ENCODE measurements at places on chromosomes 7 and 10. TPM values are rescaled to one million over a fixed set of nuclear protein-coding genes. Genes with fewer than 3 reads are reported as not detected.

DNA sequence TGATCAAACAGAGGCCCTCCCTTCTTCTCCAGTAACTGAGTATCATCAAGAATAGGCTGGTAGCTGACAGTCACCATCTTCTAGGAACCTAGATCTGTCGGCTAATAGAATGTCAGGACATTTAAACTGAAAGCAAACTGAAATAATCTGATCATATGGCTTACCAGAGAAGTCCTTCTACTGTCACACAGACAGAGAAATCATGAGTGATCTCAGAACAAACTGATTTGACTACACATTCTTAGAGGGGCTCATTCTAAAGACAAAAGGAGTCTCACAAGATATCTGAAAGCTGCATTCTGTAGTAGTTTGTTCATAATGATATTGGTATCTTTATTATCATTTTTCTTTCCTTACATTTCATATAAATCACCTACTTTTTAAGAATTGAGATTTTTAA lies 130.9 kb upstream of the ADCY1 start:
- no peaks in the 10 kb centered on the region for H3K36me3 ChIP-seq
- H3K27me3 ChIP-seq: no peaks in the 10 kb centered on the region
- DNase-seq: no peak
- H3K4me1 ChIP-seq: no peaks in the 10 kb centered on the region
- no peak overlapping the region for H3K4me3 ChIP-seq

- no peak overlapping the region for H3K27ac ChIP-seq
- H3K27me3 ChIP-seq: no peaks in the 10 kb centered on the region
- H3K4me1 ChIP-seq: peaks cover 40% of the 10 kb centered on the region
- no peak overlapping the region for H3K4me3 ChIP-seq
- no peak for DNase-seq
Measured at GRCh38 chr7:5613607-5614006, 167.9 kb downstream of the RNF216 start.

- no peak for DNase-seq
- H3K36me3 ChIP-seq: peaks cover 2% of the 10 kb centered on the region
- H3K27ac ChIP-seq: no peak overlapping the region
- H3K4me1 ChIP-seq: no peaks in the 10 kb centered on the region
Measured at GRCh38 chr7:39666562-39666961, 43.2 kb downstream of the RALA start.

The EBF3 gene
- 33.6 TPM for total RNA-seq

GRCh38 chr7:103418241-103418640 lies 27.8 kb downstream of the SLC26A5 start:
- no peaks in the 10 kb centered on the region for H3K27me3 ChIP-seq
- no peak overlapping the region for H3K27ac ChIP-seq
